Stimulated activated CD4-positive, alpha-beta T cell treated with anti-CD3 and anti-CD28 coated beads, Interleukin-2, amount 100 ng/mL, for 24 hours (primary cell): ENCODE measurements at places on chromosomes 7 and 10.

DNA sequence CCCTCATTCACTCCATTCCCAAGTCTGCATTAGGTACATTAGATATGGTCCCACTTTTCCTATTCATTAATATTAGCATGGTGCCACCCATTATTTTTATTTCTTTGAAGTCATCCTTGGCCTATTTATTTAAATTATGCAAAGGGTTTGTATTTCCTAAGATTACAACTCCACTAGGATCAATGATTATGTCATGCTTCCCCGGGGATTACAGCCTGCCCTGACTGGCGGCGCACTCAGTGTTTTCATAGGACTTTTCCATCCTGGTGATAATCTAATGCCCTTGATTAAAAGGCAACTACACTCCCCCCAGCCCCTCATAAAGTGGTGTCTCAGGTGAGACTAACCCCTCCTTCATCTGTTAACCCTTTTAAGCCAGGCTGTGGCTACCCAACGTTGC is 187.2 kb downstream of the POU6F2 start:
- DNase-seq: no peak

- peak; percentile 82 for DNase-seq
These were observed 77.9 kb downstream of the PCGF5 start for GRCh38 chr10:91298224-91298871.

- no peak for DNase-seq
These were observed 1064.6 kb upstream of the LRRTM3 start for GRCh38 chr10:65861249-65861648.

DNA sequence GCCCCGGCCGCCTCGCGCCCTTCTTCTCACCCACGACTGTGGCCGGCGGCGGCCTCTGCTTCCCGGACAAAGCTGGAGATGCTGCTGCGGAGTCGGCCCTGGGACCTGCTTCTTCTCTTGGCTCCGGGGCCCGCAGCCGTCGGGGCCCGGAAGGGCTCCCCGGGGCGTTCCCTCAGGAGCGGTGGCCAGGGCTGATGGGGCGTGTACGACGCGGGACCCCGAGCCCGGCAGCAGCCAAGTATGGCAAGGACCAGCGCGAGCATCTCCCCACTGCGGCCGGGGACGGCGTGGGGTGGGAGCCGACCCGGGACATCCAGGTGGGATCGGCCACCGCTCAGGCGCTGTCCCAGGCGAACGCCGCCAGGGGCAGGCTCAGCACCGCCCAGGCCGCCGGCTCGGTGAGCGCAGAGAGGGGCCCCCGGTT is 27.6 kb upstream of the BMS1 start:
- DNase-seq: peak; percentile 7

- no peak for DNase-seq
These were observed 101.3 kb downstream of the SDHAF3 start for GRCh38 chr7:97218767-97219166.

DNA sequence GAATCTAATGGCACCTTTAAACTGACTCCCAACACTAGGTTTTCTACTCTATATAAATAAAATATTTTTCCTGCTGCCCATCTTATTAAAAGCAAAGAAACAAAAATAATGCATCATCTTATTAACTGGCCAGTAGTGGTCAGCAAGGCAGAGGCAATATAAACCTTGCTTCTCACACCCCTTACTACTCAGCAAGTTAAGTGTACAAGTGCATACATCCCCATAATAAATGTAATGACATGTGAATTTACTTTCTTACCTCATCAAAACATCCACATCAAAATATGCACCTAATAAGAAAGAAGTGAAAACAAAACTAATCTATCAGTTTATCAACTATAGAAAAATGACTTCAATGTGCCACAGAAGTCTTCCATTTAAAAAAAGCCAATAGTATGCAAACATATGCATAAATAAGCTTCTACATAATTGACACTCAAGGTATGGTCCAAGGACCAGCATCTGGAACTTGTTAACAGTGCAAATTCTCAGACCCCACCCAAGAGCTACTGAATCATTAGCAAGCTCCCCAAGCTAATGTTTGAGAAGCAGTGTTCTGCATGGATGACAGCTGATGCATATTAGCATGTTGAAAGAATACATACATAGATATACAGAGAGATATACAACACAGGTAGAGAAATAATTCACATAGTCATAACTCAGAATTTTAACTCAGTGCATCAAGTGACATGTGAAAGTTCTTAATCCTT is 182.7 kb downstream of the C7orf25 start:
- DNase-seq: no peak

DNA sequence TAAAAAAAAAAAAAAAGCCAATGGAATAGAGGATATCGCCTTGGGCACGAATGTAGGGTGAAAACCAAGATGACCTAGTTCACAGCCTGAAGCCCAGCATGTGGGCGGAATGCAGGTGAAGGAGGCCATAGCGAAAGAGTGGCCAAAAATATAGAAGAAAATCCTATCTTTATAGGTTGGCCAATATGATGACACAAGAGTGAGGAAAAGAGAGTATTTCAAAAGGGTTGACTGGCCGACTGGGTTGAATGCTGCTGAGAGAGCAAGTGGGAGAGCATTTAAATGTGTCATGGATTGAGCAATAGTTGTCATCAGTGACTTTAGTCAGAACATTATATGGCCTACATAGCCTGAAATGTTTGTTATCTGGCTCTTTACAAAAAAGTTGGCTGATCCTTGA is 17.2 kb upstream of the GLI3 start:
- DNase-seq: no peak

DNA sequence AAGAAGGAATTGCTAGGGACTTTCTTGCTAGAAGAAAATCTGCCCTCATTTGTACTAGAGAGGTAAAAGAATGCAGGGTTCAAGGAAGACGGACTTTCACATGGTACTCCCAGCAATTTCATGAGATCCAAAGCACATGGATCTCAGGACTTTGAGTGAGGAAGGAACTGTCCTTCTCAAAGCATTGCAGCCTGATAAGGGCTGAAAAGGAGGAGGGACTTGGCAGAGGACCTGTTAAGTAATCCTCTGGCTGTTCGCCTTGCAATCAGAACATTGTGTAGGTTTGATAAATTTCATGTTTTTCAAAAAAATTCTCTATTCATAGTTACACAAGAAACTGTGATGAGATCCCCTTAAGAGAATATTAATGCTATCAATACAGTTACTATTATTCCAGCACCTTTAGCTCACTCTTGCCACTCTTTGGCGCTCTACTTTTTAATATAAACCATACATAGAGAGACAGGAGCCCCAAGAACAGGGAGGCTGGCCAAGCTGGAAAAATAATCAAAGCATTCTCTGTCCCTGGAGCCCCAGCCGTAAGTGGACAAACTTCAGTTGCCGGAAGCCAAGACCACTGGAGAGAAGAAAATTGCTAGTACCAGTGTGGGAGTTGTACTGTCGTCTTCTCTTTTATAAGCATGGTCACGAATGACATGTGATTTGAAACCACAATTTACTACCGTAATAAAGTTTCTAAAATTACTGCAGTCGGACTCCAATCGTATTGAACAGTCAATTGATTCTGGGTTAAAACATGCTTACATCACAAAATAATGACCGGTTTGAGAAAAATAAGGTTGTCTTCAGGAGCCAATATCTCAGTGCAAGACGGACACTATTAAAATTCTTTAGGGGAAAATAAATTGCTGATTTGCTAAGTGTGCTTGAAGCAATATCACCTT is 424.4 kb downstream of the SDK1 start:
- no peak for DNase-seq

DNA sequence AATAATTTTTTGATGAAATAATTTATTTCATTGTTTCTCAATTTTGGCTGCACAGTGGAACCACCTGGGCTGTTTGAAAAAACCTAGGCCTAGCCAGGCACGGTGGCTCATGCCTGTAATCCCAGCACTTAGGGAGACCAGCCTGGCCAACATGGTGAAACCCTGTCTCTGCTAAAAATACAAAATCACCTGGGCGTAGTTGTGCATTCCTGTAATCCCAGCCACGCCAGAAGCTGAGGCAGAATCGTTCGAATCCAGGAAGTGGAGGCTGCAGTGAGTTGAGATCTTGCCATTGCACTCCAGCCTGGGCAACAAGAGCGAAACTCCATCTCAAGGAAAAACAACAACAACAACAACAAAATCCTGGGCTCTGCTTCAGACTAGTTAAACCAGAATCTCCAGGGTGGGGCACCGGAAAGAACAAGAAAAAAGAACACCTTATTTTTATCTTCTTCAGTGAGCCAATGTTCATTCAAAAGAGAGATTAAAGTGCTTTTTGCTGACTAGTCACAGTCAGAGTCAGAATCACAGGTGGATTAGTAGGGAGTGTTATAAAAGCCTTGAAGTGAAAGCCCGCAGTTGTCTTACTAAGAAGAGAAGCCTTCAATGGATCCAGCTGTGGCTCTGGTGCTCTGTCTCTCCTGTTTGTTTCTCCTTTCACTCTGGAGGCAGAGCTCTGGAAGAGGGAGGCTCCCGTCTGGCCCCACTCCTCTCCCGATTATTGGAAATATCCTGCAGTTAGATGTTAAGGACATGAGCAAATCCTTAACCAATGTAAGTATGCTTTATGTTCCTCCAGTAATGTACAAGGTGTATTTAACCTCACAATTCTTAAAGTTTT is at the start of gene CYP2C18:
Gene CYP2C18 (plus strand): TSS at position 516 of the 841 bp plus-strand sequence. CDS start 91 bp downstream, at position 607.
- no peak for DNase-seq

DNA sequence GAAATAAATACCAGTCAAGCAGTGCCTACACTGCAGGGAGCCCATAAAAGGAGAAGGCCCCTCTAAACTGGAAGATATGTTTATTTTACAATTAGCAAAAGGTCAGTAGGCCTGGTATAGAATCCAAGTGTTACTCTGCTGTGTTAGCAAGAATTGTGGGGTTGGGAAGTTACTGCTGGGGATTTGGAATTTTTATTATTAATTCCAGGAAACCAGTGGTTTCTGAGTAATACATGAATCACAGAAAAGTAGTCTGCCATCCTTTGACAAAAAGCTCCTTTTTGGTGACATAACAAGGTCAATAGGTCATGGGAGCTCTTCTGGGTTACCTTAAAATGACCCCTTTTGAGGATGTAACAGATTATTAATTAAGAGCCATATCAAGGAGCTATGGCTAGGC is 67.4 kb downstream of the ZNF92 start:
- DNase-seq: no peak

DNA sequence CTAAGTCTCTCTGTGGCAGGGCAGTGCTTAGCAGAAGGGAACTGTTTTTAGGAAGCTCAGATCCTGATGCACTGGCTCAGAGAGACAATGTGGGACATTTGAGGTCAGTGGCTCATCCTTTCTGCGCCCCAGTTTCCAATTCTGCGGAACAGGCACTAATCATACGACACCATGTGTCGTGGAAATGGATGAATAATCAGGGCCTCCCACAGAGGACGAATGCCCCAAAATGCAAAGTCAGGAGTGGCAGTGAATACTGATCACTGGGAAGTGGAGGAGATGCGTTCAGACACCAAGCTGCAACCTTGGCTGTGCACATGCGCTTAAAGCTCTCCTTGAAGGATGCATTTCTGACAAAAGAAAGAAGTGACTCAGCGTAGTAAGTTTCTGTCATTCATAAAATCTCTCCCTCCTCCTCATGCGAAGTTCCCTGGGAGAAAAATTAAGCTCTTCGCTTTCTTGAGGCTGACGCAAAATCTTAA is 21.9 kb upstream of the ECHDC3 start:
- no peak for DNase-seq

- no peak for DNase-seq
These were observed 99.6 kb downstream of the DNAH11 start for GRCh38 chr7:21642422-21642821.

DNA sequence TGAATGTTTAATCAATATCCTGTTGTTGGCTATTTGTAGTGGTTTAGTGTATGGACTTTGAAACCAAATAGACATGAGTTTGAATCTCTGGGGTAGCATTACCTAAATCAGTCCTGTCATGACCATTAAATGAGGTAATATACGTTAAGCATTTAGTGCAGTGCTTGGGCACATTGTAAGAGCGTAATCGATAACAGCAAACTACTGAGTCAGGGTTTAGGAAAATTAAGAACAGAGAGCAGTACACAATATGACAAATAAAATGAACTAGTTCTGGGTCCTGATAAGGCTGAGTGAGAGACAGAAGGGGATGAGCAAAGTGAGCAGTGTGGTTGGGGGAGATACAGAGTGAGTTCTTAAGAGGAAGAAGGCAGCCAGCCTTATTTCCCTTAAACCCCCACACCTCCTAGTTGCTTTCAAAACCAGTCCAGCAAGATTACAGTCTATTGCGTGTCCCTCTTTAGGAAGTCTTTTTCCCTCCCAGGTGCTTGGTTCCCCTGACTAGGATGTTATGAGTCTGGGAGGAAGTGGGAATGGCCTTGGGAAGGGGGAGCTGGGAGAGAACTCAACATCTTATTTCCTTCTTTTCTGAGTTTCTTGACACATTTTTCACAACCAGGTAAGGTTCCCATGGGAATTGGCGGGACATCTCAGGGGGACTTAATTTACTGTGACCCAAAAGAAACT is 171.0 kb downstream of the SND1 start:
- no peak for DNase-seq

- DNase-seq: peak; percentile 28
These were observed 1.3 kb downstream of the NRCAM start for GRCh38 chr7:108454674-108455550.

DNA sequence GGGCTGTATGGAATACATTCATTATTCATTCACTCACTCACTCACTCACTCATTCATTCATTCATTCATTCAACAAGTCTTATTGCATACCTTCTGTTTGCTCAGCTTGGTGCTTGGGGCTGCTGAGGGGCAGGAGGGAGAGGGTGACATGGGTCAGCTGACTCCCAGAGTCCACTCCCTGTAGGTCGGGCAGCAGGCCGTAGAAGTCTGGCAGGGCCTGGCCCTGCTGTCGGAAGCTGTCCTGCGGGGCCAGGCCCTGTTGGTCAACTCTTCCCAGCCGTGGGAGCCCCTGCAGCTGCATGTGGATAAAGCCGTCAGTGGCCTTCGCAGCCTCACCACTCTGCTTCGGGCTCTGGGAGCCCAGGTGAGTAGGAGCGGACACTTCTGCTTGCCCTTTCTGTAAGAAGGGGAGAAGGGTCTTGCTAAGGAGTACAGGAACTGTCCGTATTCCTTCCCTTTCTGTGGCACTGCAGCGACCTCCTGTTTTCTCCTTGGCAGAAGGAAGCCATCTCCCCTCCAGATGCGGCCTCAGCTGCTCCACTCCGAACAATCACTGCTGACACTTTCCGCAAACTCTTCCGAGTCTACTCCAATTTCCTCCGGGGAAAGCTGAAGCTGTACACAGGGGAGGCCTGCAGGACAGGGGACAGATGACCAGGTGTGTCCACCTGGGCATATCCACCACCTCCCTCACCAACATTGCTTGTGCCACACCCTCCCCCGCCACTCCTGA is 2.4 kb downstream of the EPO start:
- DNase-seq: no peak
